ENCODE measurements at places on chromosomes 4 and X. TPM values are rescaled to one million over a fixed set of nuclear protein-coding genes. Genes with fewer than 3 reads are reported as not detected.

DNA sequence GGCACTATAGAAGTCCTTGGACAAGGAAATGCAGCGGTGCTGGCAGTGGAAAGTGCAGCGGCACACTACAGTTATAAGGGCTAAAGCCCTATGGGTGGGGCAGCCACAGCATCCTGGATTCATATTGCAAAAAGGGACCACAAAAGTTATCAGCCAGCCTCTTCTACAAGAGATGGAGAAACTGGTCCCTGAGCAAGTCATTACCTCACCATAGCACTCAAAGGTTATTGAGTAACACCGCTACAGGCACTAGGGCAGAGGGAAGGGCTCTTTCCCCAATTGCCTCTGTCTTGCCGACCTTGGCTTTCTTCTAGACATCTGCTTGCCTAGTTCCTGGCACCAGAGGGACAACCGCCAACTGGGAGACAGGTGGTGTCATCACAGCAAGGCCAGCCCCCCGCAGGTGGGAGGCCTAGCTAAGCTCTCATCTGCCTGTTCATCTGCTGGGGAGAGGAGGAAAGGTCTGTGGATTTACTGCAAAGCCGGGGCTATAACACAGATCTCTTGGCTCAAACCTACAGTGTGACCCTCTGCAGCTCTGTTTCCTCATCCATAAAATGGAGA lies 600.0 kb downstream of the BCOR start:
- no peak for DNase-seq

GRCh38 chrX:11648705-11649519 lies 16.8 kb downstream of the ARHGAP6 start:
- no peak for DNase-seq

- DNase-seq = no peak
These were observed 203.1 kb downstream of the LARP7 start for GRCh38 chr4:112840061-112840460.

DNA sequence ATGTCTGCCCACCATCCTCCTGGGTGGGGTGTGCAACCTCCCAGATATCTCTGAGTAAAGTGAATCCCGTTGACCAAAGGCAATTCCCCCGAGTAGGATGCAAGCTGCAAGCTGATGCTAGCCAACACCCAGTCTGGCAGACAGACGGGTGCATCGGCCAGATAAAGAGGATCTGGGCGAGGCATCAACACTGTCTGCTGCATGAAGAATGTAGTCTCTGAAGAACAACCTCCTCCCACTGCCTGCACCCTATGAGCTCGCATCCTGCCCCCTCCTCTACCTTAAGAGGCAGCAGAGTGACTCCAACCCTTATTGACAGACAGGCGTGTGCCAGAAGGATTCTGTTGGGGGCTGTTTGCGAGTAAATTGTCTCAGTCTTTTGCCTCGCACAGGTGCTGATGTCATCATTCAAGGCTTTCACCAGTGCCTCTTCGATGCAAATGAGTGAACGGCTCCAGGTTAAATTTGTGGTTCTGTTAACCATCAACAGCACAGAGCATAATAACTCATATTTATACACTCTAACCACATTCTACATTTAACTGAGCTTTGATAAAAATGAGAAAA lies 546.9 kb downstream of the BCOR start:
- DNase-seq = no peak

DNA sequence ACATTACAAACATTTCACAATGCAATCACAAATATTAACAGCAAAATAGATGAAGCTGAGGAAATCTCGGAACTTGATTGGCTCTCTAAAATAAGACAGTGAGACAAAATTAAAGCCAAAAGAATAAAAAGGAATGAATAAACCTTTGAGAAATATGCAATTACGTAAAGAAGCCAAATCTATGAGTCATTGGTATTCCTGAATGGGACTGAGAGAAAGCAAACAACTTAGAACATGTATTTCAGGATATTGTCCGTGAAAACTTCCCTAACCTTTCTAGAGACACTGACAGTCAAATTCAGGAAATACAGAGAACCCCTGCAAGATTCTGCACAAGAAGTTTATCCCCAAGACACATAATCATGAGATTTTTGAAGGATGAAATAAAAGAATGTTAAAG lies 48.4 kb upstream of the SPANXN2 start:
- no peak for DNase-seq

DNA sequence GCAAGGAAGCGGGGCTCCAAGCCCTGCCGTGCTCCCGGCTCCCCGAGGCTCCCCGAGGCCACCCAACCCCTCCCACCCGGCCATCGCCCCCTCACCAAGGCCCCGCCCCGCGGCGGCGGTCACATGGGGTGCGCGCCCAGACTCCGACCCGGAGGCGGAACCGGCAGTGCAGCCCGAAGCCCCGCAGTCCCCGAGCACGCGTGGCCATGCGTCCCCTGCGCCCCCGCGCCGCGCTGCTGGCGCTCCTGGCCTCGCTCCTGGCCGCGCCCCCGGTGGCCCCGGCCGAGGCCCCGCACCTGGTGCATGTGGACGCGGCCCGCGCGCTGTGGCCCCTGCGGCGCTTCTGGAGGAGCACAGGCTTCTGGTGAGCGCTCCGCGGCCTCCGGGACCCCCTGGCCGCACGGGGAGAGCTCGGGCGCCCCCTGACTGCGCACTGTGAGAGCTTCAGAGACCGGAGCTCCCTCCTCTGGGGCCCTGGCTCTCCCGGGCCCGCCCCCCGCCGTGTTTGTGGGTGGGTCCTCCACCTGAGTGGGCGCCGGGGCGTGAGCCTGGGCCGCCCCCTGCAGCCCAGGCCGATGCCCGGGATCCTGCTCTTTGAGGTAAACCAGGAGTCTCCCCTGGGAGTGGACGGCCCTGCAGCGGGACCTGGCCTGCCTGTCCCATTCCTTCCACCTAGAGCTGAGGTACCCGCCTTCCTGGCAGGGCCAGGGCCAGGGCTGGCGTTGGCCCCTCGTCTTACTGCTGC lies at the start of gene IDUA:
IDUA (plus strand) TSS at position 166 of the 745 bp plus-strand sequence; CDS start at position 207, 41 bp downstream.
- peak; percentile 87 for DNase-seq

DMRTC1B gene
- polyA plus RNA-seq = not detected

CLGN gene
- not detected for polyA plus RNA-seq

PDE6B gene
- polyA plus RNA-seq = 35.2 TPM

SOWAHD gene
- 5.4 TPM for polyA plus RNA-seq

SPANXN4 gene
- not detected for polyA plus RNA-seq
